Pulmonary artery endothelial cell (primary cell): ENCODE measurements at places on chromosomes 5 and 9.

- no peak for DNase-seq
These were observed 48.8 kb downstream of the ACER2 start for GRCh38 chr9:19457693-19458009.

DNA sequence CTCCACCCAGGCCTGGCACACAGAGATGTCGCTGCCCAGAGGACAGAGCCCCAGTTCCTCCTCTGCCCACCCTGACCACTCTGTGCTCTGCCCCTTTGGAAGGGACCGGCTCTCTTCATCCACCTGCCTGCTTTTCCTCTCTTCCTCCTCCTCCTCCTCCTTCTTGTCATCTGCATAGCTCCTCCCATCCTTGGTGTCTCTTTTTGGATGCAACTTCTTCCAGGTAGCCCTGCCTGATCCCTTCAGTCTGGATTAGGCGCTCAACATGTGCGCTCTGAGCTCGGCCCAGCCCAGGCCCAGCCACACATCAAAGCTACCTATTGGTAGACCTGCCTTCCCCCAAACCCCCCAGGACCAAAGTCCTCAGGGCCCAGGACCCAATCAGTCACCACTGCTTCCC lies 52.6 kb upstream of the RXRA start:
- no peak for DNase-seq

GRCh38 chr5:176535664-176536131 lies 1.5 kb downstream of the RNF44 start:
- DNase-seq: no peak

GRCh38 chr9:617445-618085 lies 223.9 kb upstream of the DMRT1 start:
- DNase-seq: no peak

DNA sequence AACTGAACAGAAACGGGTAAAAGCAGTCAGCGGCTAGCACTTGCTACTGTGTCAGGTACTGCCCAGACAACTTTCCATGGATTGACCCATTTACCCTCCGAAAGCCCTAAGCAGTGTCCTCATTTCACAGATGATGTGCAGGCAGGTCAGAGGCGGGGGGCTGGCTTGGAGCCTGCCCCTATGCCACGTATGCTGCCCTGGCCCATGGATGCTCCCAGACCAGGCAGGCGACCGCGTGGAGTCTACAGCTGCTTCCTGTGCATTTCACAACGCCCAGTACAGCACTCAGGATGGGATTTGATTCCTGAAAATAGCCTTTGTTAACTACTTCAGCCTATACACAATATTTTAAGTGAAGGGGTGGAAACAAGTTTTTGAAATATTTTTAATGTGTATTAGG lies 202.9 kb downstream of the NXNL2 start:
- no peak for DNase-seq

DNA sequence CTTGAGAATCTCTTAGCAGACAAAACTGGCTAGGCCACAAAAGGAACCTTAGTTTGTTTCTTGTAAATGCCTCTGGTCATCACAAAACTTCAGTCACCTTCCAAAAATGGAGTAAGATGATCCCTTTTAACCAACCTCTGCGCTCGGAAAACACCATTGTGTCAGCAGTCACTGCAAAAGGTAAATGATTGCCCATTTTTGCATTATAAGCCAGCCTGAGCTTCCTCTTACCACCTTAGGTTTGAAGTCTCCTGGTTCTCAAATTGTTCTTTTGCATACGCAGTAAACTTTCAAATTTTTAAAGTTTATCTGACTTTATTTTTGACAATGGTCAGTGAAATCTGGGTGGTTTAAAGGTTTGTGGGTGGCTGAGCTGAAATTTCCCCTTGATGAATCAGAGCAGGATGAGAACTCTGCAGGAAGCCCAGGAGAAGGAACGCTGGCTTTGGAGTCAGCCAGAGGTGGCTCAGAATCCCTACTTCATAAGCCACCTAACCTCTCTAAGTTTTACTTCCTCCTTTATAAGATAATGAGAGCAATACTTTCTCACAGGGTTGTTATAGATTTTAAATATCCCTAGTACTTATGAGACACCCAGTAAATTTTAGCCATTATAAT lies 131.4 kb downstream of the MED10 start:
- no peak for DNase-seq

DNA sequence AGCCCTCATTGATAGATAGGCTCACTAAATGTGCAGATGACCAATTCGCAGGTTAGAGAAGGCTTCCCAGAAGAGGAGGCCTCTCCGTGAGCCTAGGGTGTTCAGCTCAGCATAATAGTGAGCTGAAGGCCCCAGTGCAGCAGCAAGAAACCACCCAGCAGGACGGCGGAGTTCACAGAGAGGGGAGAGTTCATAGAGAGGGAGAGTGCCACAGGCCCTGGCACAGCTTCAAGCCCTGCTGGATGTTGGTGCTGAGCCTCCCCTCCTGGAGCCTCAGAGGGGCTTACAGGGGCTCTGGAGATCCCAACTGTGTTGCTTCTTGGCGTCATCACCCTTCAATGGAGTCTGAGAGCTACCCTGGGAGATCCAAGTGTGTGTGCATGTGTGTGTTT lies 2.1 kb downstream of the SLC22A5 start:
- DNase-seq: no peak

- no peak for DNase-seq
These were observed 49.0 kb downstream of the SGCD start for GRCh38 chr5:156375895-156376495.

DNA sequence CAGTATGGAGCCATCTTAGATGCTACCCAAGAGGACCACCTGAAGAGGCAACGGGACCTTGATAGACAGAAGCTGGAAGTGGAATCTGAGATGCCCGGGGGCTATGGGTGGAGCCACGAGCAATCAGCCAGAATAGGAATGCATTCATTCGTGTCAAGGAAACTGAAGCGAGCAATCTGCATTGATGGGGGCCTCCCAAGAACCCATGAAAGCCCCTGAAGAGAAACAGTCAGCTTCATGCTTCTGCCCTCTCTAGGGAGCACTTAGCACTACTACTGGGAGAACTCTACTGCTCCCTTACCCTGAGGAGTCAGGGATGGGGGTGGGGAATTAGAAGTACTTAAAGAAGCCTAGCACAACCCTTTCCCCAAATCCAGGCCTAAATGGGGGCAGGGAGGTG lies 51.9 kb upstream of the TCERG1 start:
- DNase-seq: no peak

DNA sequence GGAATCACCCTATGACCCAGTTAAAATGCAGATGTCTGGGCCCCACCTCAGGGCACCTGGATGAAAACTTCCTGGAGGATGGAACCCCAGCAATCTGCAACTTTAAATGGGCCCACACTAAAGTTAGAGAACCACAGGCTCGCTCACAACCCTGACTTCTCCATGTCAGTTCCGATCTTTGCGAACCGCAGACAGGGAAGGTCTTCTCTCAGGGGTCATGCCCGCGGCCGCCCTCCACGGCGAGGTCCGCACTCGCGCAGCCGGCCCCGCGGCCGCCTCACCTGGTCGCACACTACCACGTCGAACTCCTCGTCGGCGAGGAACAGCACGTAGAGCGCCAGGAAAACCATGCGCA lies 499 bp downstream of the ALG2 start:
- no peak for DNase-seq

- no peak for DNase-seq
These were observed 22.1 kb upstream of the IL13 start for GRCh38 chr5:132635873-132636272.

DNA sequence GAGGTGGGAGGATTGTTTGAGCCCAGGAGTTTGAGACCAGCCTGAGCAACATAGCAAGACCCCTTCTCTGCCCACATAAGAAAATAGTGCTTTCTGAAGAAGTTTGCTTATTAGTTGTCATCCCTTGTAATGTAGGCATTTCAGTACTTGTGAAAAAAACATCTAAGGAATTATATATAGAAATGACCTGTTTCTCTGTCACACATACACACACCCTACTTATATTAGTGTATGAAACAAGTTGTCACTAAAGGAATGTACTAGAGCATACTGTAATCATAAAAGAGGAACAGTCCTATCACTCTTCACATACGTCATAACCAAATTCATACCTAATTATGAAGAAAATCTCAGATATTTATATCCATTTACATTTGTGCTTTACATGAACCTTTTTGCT lies 122.0 kb downstream of the NIPBL start:
- no peak for DNase-seq

DNA sequence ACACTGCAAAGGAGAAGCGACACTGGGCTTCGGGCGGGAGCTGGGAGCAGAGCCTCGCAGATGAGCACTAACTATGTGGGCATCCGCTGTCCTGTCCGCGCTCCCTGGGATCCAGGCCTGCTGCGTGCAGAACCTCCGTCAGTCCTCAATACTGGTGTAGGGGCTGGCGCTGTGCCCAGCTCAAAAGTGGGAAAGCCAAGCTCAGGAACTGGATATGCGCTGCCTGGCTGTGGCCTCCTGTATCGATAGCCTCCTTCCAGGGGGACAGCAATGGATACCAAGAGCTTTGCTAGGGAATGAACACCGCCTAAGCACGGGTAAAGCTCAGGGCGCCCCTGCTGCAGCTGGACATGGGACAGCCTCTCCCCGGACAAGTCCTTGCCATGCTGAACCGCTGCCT lies 270.4 kb downstream of the NSG2 start:
- DNase-seq: no peak
